ENCODE measurements at places on chromosomes 7 and 10.

GRCh38 chr7:95631527-95631926 is 35.2 kb upstream of the PDK4 start:
- no peak for DNase-seq

DNA sequence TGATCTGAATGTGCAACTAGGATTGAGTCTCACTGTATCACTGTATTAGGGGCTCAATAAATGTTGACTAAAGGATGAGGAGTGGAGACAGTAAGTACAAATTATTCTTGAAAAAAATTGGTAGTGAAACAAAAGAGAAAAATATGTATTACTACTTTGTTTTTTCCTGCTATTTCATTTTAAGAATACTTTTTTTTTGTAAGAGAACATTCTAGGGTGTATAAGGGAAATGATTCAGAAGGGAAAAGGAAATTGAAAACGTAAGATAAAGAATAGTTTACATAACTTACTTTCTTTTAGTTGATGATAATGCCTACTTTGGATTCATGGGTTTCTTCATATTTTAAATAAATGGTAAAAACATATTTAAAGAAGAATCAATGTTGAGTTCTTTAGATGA is 9.6 kb downstream of the CAPZA2 start:
- DNase-seq = no peak

- DNase-seq = no peak
Measured at GRCh38 chr7:123598657-123599056, 3.0 kb upstream of the ASB15 start.

DNA sequence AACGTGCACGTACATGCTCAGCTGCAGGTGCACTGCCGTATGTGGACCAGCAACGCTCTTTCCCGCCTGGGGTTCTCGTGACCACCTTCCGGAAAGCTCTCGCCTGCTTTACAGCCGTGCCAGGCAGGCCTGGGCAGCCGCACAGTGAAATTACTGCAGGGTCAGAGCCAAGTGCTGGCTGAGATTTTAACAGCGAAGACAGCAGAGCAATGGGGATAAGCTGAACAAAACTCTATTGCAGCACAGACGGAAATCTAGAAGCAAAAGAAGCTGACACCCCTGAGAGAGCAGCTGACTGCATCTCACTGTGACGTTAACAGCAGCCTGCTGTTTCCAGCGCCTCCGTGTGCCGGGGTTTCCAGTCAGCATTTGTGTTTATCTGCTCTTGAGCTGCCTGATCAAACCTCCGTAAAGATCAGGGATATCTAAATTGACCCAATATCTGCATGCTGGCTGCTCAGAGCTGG is 179.0 kb downstream of the DIP2C start:
- DNase-seq = no peak

DNA sequence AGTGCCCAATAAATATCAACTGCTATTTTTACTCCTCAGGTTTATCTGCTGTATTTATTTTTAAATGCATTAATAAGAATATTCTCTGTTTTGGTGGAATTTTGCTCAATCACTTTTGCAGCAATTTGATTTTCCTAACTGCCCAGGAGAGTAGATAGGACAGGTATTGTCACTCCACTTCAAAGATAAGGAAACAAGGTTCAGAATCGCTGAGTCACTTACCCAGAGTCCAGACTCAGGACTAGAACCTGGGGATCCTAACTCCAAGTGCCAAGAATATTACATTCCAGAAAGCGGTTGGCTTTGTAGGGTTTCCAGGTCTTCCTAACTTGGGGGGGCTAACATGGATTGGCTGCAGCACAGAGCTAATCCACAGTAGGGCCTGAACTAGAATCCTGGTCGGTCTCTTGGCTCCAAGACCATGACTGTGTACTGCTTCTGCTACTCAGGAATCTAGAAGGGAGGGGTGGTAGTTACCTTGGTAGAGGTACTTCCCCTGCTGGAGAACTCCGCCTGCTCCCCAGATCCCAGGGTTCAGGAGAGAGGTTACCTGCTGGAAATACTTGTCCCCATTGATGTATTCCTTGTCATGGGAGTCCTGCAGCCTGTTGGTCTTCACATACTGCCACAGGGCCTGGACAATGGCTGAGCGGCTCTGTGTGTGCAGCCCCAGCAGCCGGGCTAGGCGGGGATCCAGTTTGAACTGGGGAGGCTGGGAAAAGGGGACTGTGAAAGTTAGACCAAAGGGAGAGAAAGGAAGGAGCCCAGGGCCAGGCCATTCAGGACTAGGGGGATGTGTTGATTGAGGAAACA is 7.3 kb downstream of the SMARCD3 start:
- DNase-seq = no peak

Data from HAP-1 (cell line).